ENCODE measurements at places on chromosomes 4 and X.

DNA sequence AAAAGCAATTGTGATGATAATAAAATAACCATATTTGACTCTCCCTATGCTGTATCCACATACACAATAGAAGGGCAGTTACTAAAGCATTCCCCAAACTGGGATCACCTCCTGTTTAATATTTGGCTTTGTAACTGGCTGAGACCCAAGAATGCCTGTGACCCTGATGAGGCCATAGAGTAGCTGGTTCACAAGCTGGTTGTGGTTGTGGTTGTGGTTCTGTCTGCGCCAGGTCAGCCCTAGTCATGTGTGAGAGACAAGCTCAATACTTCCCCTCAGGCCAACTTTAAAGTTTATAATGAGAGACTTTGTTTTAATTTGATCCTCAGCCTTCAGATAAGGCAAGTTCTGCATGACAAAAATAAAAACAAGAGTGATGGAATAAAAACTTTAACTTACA lies 209.9 kb downstream of the PARM1 start:
- DNase-seq, result no peak

DNA sequence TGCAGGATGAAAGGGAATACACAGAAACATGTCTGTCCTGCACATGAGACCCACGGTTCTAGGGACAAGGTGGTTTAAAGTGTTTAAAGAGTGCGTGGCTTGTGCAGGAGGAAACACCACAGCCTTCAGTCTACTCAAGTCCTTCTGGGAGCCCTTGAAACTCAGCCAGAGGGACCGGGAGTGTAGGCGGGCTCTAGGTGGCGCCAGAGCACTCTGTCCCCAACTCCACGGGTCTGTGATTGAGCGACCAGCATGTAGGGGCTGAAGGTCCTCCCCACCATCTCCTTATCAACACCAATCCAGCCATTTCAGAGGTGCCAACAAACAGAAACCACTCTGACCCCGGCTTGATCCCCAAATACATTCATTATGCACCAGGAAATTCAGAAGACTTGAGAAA lies 82.0 kb upstream of the CLDN34 start:
- DNase-seq, result no peak

GRCh38 chr4:171676555-171677215 lies 136.5 kb upstream of the GALNTL6 start:
- DNase-seq, result no peak

- no peak for DNase-seq
Measured at GRCh38 chr4:174275101-174275500, 8.4 kb downstream of the FBXO8 start.

Data from NCI-H187 (cell line).